ENCODE measurements at places on chromosomes 2 and 18.

DNA sequence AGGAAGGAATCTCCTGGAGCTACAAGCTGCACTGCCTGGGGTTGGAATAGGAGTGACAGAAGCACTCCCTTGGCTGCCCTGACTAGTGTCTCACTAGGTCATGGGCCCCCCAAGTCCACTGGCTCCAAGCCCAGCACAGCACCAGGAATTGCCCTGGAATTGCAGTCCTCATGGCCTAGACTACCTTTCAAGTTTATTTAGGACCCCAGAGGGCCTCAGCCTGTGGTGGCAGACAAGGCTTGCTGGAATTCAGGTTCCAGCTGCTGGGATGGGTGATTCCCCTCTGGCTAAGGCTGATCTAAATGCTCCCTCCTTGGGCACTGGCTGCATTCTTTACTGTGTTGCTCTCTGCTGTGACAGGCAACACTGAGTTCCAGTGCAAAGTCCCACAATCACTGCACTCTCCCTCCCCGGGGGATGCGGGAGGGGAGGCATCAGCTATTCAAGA lies 14.0 kb downstream of the STRADB start:
- DNase-seq = no peak

- DNase-seq = no peak
These were observed 15.8 kb downstream of the CLASP1 start for GRCh38 chr2:121633463-121633862.

DNA sequence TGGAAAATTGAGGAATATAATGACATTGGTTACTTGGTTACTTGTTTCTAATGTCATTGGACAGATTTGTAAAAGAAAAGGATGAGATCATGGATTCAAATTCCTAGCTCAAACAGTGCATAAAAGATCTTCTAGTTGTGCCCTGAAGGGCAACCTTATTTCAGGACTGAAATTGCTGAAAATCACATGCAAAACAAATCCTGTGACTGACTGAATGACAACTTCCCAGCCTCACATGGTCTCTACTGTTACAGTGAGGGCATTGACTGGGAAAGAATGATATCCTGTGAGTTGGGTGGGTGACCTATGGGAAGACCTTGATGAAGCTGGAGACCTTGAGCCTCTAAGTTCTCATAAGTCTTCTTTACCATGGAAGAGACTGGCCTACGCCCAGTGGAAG lies 90.4 kb upstream of the HAAO start:
- no peak for DNase-seq

GRCh38 chr2:120271711-120272379 lies 19.2 kb downstream of the RALB start:
- DNase-seq = no peak

DNA sequence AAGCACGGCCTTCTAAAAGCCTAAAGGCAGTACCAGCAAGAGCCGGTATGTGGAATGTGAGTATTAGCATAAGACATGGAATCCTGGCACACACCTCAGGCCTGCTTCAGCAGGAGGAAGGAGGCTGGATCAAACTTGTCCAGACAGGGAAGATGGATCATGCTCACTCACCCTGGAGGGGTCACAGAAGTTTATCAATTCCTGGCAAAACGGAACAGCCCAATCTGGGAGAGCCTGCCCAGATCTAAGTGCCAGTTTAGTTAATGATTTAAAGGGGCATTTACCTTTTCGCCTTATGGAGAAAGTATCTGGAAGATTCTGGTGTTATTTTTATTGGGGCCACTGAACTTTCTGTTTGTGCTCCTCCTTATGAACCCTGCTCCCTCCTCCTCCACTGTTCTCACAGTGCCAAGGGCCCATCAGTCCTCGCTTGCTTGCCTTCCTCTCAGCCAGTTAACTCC lies 58.3 kb upstream of the NFE2L2 start:
- DNase-seq = no peak

DNA sequence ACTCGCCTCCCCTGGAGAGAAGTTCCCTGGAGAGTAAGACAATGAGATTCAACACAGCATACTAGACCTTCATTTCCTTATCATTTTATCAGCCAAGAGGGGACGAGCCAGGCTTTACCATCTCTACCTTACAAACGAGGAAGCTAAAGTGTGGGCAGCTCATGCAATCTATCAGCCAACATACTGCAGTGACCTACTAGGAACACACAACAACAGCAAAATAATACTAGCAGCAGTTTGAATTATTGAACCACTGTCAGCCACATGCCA lies 60.0 kb upstream of the TEX51 start:
- DNase-seq = no peak

DNA sequence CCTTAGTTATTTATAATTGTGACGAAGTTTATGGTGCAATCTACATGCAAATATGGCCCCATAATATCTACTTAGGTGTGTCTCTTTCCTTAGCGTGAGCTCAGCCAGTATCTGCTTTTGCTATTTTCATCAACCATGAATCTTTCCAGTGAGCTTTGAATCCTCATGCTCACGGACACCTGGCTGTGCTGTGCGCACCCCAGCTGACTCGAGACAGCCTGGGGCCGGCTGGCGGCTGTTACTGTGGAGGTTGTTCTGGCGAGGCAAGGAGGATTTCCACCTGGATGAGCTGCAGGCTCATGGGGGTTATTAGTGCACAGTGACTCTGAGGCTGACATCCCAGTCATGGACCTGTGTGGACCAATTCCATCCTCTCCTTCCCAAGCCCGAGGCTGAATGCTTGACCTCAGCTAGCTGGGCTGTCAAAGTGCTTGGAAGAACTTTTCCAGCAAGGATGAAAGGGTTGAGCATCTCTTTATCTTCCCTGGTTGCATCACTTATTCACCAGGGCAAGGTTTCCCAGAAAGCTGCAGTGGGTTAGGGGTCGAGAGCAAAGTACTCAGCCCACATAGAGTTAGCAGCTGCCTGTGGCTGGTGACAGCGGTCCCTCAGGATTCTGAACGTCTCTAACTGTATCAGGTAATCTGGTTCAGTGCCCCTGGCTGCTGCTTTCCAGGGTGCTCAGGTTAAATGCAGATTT lies 141.7 kb downstream of the ARL4C start:
- DNase-seq = no peak

DNA sequence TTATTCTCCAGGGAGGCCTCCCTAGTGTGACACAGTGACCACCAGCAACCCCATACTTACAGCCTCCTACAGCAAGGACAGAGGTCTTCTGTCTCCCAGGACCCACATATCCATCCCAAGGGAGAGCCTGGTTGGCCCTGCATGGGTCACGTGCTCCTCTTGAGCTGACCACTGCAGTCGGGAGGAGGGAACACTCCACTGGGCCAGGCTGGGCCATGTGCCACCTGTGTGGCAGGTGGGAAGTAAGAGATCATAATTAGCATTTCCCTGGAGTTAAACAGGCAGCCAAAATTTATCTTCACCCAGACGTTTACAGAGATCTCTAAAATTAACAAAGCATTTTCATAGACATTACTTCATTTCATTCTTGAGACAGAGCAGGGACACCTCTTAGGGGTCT lies 33.4 kb upstream of the MLPH start:
- no peak for DNase-seq

DNA sequence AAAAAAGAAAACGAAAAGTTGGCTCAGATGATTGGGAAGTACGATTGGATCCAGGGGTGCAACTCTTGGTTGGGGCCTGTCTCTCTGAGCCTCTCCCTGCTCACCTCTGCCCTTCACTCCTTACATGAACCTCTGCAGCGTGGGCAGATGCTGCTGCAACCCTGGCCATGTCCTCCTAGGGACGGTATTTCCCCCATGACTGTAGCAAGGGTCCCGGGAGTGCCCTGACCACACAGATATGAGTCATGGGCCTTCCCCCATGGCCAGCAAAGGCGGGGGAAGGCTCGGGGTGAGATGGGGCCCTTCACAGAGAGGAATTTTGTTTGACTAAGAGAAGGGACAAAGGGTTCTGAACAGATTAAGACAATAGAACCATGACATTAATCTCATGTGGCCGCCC lies 129.0 kb downstream of the NCK2 start:
- DNase-seq = no peak

Measured in NCI-H748 treated with DMSO at 0.1 percent for 48 hours (cell line).